ENCODE measurements at places on chromosomes 7 and 10.

DNA sequence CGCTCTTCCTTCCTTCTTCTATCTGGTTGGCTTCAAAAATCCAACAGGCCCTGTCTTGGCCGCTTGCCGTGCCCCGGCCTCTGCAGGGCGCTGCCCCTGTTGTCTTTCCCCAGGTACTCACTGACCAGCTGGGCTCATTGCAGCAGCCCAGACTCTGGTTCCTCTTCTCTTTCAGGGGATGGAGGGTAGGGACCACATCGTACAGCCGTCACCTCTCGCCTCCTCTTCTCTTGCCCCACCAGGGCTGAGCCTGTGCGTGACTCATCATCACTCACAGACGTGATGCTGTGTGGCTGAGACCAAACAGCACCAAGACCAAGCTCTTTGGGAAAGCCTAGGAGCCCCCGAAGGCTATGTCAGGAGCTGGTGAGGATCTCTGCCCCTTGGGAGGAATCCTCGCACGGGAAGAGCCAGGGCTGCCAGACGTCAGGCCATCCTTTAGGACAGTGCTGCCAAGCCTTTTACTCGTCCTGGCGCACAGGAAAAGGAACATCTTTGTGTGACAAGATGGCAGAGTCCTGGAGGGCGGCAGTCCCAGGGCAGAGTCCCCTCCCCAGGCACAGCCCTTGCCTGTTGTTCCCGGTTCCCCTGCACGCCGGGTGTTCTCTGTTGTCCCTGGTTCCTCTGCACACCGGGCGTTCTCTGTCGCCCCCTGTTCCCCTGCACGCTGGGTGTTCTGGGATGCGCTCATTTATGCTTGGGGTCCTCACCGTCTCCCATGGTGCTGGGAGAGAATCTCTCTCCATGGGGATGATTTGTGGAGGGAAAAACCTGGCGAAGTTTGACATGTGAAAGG, 188.5 kb upstream of the SHH start:
- no peak for DNase-seq

DNA sequence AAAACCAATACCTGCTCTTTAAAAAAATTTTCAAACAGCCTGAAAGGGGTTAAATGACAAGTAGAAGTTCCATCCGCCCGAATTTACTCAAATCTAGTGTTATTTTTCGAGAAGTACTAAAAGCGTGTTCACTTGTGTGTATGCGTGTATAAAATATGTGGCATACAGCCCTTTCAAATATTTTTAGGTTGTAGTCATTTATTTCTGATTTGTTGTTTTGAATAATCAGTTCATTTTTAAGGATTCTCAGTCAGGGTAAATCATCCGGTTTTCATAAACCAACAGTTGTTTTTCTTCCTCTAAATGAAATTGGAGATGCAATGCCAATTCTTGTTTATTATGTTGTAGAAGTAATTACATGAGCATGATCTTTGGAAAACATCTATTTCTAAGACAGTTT, 6.9 kb upstream of the SUN1 start:
- DNase-seq: peak; percentile 69

GRCh38 chr10:111974325-111974724, 209.2 kb downstream of the GPAM start:
- DNase-seq: no peak

DNA sequence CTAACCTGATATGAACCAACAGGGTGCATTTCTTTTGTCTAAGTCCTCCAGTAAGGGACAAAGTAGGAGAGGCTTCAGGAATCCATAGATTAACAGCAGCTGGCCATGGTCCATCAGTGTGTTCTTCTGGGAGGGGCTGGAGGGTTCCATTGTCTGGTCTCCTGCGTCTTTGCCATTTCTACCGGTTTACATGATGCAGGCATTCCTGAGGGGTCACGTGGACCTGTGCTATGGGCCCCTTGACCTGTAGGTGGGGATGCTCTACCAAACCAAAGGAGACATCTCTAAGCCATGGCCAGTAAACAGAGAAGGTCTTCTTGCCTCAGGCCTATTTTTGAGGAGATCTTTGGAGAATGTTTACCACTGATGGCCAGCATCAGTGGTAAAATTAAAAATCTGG, 28.7 kb upstream of the HABP2 start:
- DNase-seq: no peak

- peak; percentile 95 for DNase-seq
Measured at GRCh38 chr10:124744102-124745050, at the start of gene FAM53B. Gene FAM53B (minus strand): TSS chr10:124744378. CDS start chr10:124706713, 37,665 bp downstream.

DNA sequence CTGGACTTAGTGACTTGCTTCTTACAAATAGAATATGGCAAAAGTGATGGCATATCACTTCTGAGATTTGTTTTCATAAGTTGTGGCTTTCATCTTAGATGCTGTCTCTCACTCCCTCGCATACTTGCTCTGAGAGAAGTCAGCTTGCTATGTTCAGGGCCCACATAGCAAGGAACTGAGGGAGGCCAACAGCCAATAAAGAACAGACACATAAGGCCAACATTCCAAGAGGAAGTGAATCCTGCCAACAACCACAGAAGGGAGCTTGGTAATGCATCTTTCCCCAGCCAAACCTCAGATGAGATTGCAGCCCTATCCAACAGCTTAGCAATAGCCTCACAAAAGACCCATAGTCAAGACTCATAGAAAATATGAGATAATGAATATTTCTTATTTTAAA, 39.2 kb upstream of the DMTF1 start:
- DNase-seq: peak; percentile 11

DNA sequence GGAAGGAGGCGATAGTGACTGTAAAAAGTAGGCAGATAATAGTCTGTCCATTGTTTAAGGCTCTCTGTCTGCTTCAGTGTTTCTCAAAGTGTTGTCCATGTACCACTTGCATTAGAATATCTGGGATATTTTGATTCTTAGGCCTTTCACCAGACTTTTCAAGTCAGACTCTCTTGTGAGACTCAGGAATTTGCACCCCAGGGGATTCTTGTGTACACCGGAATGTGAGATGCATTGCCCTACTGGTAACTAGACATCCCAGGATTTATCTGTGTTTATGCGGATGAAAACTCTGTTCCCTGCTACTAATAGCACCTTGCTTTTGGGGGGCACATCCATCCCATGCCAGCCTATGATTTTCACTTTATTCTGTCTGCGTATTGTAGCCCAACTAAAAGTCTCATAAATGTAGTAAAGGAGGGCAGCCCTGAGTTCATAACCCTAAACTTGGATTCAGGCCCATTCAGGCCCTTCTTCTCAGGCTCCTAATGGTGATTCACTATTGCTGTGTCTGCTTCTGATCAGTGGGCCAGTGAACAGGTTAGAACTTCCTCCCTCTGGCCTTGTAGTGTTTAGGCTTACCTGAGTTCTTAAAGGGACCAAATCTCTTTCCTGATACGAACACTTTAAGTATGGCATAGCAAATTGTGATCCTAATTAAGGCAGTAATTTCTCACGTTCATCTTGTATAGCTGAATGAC, 71.8 kb upstream of the RPA3 start:
- no peak for DNase-seq

DNA sequence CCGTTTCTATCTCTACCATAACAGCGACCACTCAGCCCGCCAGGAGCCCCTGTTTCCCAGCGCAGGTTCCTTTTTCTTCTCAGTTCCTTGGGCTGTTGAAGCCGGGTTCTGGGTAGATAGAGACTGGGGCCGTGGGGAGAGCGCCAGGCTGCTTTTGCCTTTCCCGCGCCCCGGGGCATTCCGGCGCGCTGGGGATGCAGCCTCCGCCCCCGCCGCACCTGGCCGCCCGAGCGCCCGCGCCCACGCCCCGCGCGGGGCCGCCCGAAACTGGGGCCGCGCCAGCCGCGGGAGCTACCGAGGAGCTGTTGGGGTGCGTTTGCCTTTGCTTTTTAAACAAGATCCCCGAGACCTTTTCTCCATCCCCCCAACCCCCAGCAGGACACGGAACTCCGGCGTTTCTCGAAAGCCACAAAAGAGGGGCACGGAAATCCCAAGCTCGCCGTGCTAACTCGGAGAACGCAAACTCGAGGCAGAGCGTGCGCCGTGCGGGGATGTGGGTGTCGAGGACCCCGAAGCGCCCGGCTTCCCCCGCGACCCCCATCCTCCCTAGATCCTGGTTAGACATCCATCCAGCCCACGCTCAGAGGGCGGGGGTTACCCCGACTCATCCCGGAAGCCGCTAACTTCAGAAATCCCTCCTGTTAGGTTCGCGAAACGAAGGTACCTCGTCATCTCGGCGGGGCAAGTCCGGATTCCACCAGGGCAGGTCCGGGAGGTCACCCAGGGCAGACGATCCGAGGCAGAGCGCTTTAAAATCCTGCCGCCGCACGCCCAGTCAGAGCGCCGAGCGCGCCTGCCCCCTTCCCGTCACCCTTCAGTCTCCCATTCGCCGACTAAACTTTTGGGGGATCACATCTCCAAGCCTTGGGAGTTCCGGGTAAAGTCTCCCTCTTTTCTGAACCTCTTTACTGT, 1.0 kb downstream of the GRM8 start:
- DNase-seq: no peak

- DNase-seq: no peak
Measured at GRCh38 chr10:107717046-107717445, 552.5 kb upstream of the SORCS1 start.

DNA sequence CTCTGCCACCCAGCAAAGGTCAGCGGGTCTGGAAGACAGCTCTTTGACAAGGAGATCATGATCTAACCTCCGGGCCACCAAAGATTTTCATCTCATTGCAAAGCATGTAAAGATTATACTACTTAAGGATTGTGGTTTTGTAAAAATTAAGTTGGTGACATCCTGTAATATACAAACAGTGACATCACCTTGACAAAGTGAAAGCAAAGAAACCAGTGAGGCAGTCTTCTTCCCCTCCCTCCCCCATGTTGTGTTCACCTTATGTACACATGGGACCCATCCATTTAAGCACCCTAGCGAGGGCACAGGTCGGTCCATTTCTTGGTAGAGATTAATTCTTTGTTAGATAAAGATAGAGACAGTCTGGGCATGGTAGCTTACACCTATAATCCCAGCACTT, 3.9 kb downstream of the MDH2 start:
- no peak for DNase-seq

- DNase-seq: no peak
Measured at GRCh38 chr7:92228742-92229141, 17.0 kb downstream of the KRIT1 start.

GRCh38 chr10:132302421-132303310, 5.1 kb downstream of the STK32C start:
- DNase-seq: no peak

DNA sequence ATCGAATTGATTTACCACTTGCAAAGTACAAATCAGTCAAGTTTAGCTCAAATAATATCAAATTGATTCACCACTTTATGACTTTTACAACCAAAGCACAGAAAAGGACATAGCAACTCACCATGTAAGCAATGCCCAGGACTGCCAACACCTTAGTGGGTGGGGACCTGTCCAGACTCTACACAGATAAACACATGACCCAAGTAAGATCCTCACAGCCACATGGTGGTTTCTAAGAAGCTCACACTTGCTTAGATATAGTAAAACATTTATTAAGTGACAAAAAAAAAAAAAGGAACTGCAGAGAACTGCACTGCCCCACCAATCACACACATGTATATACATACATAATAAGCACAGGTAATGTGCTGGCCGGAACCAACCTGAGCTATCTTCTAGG, 116.2 kb downstream of the SLC25A13 start:
- DNase-seq: no peak

GRCh38 chr10:560314-560992, 129.0 kb downstream of the DIP2C start:
- DNase-seq: no peak
